ENCODE measurements at places on chromosomes 6 and 20. TPM values are rescaled to one million over a fixed set of nuclear protein-coding genes. Genes with fewer than 3 reads are reported as not detected.

Gene MAP7
- 0.19 TPM for total RNA-seq

Gene SCRT2
- not detected for total RNA-seq

Gene CCDC167
- total RNA-seq = 6.2 TPM

Gene VSX1
- not detected for total RNA-seq

Gene PI16
- 0.24 TPM for total RNA-seq

Gene PNLDC1
- not detected for total RNA-seq

Gene CBLN4
- not detected for total RNA-seq

Data from CD8-positive, alpha-beta T cell (primary cell).